Activated naive CD8-positive, alpha-beta T cell treated with anti-CD3 and anti-CD28 coated beads for 36 hours (primary cell): ENCODE measurements at places on chromosomes 5 and 9. TPM values are rescaled to one million over a fixed set of nuclear protein-coding genes. Genes with fewer than 3 reads are reported as not detected.
A peak's percentile ranks its signal among the peaks of the same experiment; 100 is the strongest.

Gene PHF2
- 15.6 TPM for total RNA-seq

Gene KIAA1958
- 8.4 TPM for total RNA-seq

Gene BASP1
- total RNA-seq: 0.66 TPM

Gene TRIM52
- 9.6 TPM for total RNA-seq

Gene TMEM174
- total RNA-seq: not detected

Gene TICAM2
- total RNA-seq: 1.1 TPM

Gene PKD2L2
- not detected for total RNA-seq

Gene CYSRT1
- total RNA-seq: 0.32 TPM

Gene LECT2
- total RNA-seq: not detected

- H3K27ac ChIP-seq: no peak overlapping the region
- no peaks in the 10 kb centered on the region for H3K27me3 ChIP-seq
- H3K36me3 ChIP-seq: peaks cover 40% of the 10 kb centered on the region
- H3K4me3 ChIP-seq: no peak overlapping the region
- no peaks in the 10 kb centered on the region for H3K4me1 ChIP-seq
- DNase-seq: no peak
Measured at GRCh38 chr9:127526655-127527559, 75.6 kb downstream of the LRSAM1 start.

DNA sequence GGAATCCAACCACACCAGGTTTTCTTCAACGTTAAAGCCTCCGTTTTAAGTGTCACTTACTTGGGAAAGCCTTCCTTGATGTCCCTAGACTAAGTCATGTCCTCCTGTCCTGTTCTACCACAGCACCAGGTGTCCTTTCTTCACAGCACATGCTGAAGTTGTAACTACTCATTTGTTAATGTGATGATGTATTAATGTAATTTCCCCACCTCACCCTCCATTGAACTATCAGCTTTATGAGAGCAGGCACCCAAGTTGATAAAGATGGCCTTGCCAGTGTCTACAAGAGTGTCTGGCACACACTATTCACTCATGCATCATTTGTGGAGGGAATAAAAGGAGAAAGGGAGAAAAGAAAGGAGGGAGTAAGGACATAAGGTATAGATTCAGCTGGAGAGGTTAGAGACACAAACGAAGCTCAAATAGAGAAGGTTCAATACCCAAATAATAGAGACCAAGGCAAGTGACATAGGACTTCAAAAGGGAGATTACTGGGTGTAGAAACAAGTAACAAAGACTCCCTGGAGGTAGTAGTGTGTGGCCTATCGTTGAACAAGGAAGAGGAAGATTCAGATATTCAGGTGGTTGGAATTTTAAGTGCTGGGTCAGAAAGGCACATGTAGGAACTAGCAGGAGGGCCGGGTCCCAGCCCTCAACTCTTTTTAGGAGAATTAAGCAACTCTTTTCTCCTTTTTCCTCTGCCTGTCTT lies 6.6 kb downstream of the ITK start:
- H3K36me3 ChIP-seq: peaks cover 88% of the 10 kb centered on the region
- peak overlapping the region; percentile 93 for H3K27ac ChIP-seq
- DNase-seq: no peak
- H3K4me3 ChIP-seq: peak overlapping the region; percentile 87

DNA sequence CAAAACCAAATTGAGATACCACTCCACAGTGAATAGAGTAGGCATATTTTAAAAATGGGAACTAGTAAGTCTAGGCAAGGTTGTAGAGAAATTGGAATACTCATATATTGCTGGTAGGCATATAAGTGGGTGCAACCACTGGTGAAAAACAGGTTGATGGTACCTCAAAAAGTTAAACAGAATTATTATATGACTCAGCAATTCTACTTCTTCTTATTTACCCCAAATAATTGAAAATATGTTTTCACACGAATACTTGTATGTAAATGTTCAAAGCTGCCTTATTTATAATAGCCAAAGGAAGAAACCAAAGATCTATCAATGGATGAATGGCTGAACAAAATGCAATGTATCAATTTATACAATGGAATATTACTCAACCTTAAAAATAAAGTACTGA lies 79.1 kb downstream of the CDH9 start:
- DNase-seq: no peak
- no peak overlapping the region for H3K27ac ChIP-seq
- H3K4me3 ChIP-seq: no peak overlapping the region
- no peaks in the 10 kb centered on the region for H3K4me1 ChIP-seq

GRCh38 chr5:176870110-176870591 lies 29.0 kb downstream of the HK3 start:
- H3K36me3 ChIP-seq: no peaks in the 10 kb centered on the region
- no peak for DNase-seq
- peaks cover 35% of the 10 kb centered on the region for H3K27me3 ChIP-seq
- no peak overlapping the region for H3K4me3 ChIP-seq
- H3K27ac ChIP-seq: no peak overlapping the region

GRCh38 chr5:105684799-105685198 lies 1985.9 kb downstream of the EFNA5 start:
- no peaks in the 10 kb centered on the region for H3K27me3 ChIP-seq
- no peaks in the 10 kb centered on the region for H3K36me3 ChIP-seq
- no peak overlapping the region for H3K27ac ChIP-seq
- H3K4me1 ChIP-seq: no peaks in the 10 kb centered on the region

- peak overlapping the region; percentile 49 for H3K27ac ChIP-seq
- H3K27me3 ChIP-seq: peaks cover 92% of the 10 kb centered on the region
- H3K36me3 ChIP-seq: no peaks in the 10 kb centered on the region
- H3K4me3 ChIP-seq: peak overlapping the region; percentile 71
- peak; percentile 20 for DNase-seq
Measured at GRCh38 chr5:141492168-141492885, 3.4 kb downstream of the PCDHGC5 start.

GRCh38 chr9:93166699-93167098 lies 17.2 kb upstream of the WNK2 start:
- H3K36me3 ChIP-seq: no peaks in the 10 kb centered on the region
- no peak for DNase-seq
- no peaks in the 10 kb centered on the region for H3K4me1 ChIP-seq
- H3K27me3 ChIP-seq: no peaks in the 10 kb centered on the region

GRCh38 chr5:10304932-10305331 lies 2.8 kb downstream of the CMBL start:
- no peak overlapping the region for H3K27ac ChIP-seq
- peaks cover 7% of the 10 kb centered on the region for H3K4me1 ChIP-seq
- no peaks in the 10 kb centered on the region for H3K36me3 ChIP-seq
- no peak for DNase-seq
- H3K4me3 ChIP-seq: no peak overlapping the region

DNA sequence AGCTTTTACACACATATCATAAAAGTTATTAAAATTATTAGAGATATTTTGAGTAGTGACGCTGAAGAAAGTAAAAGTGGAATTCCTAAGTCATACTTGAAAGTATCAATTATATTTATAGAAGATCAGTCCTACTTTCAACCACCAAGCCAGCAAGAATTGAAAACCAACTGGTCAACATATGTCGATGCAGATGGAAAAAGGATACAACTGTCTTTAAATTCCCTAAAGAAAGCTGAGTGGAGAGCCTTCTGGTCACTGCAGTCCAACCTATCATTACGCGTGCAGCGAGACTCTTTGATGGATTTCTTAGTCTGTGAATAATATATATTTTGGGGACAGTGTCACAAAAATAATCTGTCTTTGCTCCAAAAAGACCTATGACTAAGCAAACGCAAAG lies 15.3 kb downstream of the MEF2C start:
- H3K4me1 ChIP-seq: no peaks in the 10 kb centered on the region
- no peak overlapping the region for H3K27ac ChIP-seq
- peaks cover 6% of the 10 kb centered on the region for H3K27me3 ChIP-seq
- H3K36me3 ChIP-seq: no peaks in the 10 kb centered on the region
- DNase-seq: no peak

GRCh38 chr9:71767776-71768321 lies 464 bp downstream of the CEMIP2 start:
- H3K36me3 ChIP-seq: peaks cover 27% of the 10 kb centered on the region
- peak overlapping the region; percentile 98 for H3K4me3 ChIP-seq
- no peak for DNase-seq

GRCh38 chr9:95009459-95009858 lies 283.0 kb downstream of the AOPEP start:
- no peak overlapping the region for H3K27ac ChIP-seq
- peaks cover 28% of the 10 kb centered on the region for H3K4me1 ChIP-seq
- peaks cover 5% of the 10 kb centered on the region for H3K27me3 ChIP-seq

DNA sequence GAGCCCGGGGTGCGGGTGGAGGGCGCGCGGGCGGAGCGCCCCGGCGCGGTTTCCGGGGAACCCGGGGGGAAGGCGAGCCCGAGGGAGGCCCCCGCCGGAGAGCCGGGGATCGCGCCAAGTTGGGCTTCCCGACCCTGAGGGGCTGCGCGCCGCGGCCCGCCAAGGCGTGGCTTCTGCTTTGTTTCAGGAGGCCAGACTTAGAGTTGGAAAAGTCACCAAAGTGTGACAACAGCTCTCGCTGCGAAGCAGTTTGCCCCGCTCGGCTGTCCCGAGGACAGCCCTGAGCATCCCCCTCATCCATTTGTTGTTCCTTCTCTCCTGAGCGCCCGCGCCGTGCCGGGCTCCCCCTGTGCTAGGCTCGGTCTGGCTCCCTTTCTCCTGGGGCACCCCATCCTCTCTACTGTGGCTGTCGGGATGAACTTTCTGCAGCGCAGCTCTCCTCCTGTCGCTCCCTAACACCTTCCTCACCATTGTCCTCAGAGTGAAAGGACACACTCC lies 410 bp downstream of the GLIPR2 start:
- H3K36me3 ChIP-seq: no peaks in the 10 kb centered on the region
- peak overlapping the region; percentile 90 for H3K4me3 ChIP-seq
- peaks cover 21% of the 10 kb centered on the region for H3K27me3 ChIP-seq
- peaks cover 47% of the 10 kb centered on the region for H3K4me1 ChIP-seq
- no peak for DNase-seq
- H3K27ac ChIP-seq: peak overlapping the region; percentile 75

DNA sequence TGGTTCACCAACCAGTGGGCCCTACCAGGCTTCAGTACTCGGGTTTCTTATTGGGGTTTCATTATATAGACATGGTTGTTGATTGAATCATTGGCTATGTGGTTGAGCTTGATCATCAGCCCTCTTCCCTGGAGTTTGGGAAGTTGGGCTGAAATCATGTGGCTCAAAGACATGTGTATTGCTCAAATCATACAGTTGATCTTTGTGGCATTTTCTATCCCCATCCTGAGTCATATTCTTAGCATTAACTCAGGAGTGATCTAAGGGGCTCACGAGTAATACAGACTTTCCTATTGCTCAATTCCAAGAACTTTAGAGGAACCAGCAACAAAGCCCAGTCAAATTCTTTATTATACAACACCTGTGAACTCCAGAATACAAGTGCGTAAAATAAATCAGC lies 66.2 kb downstream of the SMC5 start:
- H3K4me3 ChIP-seq: no peak overlapping the region
- H3K4me1 ChIP-seq: peaks cover 4% of the 10 kb centered on the region
- no peaks in the 10 kb centered on the region for H3K27me3 ChIP-seq
- H3K27ac ChIP-seq: no peak overlapping the region

DNA sequence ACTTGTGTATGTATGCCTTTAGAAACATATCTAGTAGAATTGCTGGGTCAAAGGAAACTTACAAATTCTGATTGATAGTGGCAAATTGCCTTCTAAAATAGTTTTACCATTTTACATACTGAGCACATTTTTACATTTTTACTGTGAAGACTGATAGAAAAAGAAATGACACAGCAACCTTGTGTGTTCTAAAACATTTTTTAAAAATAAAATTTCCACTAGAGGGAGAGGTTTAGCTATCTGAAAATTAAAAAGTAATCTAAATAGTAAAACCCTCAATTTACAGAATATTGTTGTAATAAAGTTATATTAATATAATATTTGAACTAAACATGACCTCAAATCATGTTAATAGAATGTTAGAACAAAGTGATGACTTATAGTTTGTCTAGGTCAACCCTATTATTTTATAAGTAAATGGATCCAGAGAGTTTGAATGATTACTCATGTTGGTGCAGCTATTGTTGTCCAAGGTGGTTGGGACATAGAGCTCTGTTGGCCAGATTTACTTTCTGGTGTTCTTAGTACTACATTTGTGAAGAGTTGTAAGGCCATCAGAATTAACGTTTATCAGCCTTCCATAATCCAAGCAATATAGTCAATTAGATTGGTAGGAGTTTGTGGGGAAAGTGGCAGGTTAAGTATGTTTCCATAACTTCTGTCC lies 17.2 kb downstream of the CENPP start:
- H3K4me3 ChIP-seq: no peak overlapping the region
- peaks cover 47% of the 10 kb centered on the region for H3K36me3 ChIP-seq
- no peak for DNase-seq
- H3K27me3 ChIP-seq: no peaks in the 10 kb centered on the region
- H3K4me1 ChIP-seq: no peaks in the 10 kb centered on the region

GRCh38 chr5:146726020-146726419 lies 152.5 kb downstream of the PPP2R2B start:
- peaks cover 9% of the 10 kb centered on the region for H3K36me3 ChIP-seq
- H3K4me3 ChIP-seq: no peak overlapping the region
- no peaks in the 10 kb centered on the region for H3K4me1 ChIP-seq
- H3K27me3 ChIP-seq: no peaks in the 10 kb centered on the region
- DNase-seq: no peak

GRCh38 chr5:68950125-68950524 lies 143.7 kb upstream of the SLC30A5 start:
- no peaks in the 10 kb centered on the region for H3K27me3 ChIP-seq
- H3K27ac ChIP-seq: no peak overlapping the region
- no peaks in the 10 kb centered on the region for H3K4me1 ChIP-seq
- no peak overlapping the region for H3K4me3 ChIP-seq
